ENCODE measurements at places on chromosomes 7 and 10. TPM values are rescaled to one million over a fixed set of nuclear protein-coding genes. Genes with fewer than 3 reads are reported as not detected.

The CPVL gene
- total RNA-seq: 0.71 TPM

The CRYGN gene
- 0.74 TPM for total RNA-seq

The SFTPD gene
- total RNA-seq: not detected

The KCNH2 gene
- total RNA-seq: 1.7 TPM

The CPEB3 gene
- 0.55 TPM for total RNA-seq
